ENCODE measurements at places on chromosomes 5 and 9. TPM values are rescaled to one million over a fixed set of nuclear protein-coding genes. Genes with fewer than 3 reads are reported as not detected.
A peak's percentile ranks its signal among the peaks of the same experiment; 100 is the strongest.

DNA sequence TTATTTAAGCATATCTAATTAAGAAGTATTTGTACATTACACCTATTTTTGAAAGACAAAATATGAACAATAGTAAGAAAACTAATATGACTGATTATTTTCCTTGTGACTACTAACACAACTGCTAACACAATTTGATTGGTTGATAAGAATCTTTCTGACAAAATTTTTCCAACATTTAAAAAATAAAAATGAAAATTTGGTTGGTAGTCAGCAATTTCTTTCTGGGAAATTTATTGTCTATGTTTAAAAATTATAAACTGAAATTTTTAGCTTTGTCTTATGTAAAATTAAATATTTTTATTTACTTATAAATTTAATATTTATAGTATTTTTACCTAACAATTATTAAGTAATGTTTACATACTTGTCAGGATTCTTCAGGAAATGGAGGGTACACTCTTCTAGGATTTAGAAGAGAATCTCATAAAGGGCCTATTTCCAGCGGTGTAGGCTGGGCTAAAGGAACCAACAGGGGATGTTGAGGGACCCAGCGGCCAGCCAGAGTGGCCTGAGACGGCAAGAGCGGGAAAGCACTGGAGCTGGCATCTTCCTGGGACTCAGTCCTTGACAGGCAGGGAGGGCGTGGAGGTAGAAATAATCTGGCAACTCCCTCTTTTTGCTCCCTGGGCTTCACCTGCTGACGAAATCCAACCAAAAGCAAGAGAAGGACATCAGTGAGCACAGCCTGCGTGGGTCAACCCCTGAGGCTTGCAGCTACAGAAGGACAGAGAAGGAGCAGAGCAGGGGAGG, 14.7 kb upstream of the FAM120A start:
- DNase-seq: no peak

WWC1 gene
- 1.1 TPM for total RNA-seq

GRCh38 chr9:87950296-87950695, 24.0 kb downstream of the CDK20 start:
- DNase-seq: no peak

- no peak for DNase-seq
Measured at GRCh38 chr5:151925340-151925739, 689 bp upstream of the GLRA1 start.

GRCh38 chr5:158212917-158213316, 354.0 kb upstream of the CLINT1 start:
- no peak for DNase-seq

DNA sequence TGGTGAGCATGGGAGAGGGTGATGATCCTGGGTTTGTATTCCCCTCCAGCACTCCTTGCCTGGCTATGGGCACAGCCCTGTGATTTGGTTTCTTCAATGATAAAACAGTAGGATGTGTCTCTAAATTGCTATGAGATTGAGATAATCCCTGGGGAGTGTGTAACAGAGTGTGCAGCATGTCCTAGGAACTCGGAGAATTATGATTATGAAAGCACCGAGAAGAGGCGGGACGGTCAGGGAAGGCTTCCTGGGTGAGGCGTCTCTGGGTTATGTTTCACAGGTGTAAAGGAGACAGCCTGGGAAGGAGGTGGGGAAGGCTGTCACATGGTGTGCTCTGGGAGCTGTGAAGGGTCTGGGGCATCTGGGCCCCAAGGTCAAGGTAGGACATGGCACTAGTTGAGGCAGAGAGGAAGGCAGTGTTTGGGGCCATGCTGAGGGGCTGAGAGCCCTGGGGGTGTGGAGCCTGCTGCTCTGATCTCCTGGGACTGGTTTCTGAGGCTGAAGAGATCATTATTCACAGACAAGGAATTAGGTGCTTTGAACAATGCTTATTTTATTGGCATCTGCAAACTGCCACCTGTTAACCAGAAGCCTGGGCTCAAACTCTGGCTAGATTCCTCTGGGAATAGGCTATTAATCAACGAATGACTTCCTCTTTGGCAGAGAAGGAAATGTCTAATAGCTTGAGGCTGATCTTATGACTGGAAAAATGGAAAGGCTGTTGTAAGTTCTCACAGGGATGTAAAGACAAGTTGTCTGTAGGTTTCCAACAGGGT, 73.8 kb upstream of the IL12B start:
- DNase-seq: no peak

ISL1 gene
- total RNA-seq: 0.67 TPM

C1QTNF2 gene
- not detected for total RNA-seq

DNA sequence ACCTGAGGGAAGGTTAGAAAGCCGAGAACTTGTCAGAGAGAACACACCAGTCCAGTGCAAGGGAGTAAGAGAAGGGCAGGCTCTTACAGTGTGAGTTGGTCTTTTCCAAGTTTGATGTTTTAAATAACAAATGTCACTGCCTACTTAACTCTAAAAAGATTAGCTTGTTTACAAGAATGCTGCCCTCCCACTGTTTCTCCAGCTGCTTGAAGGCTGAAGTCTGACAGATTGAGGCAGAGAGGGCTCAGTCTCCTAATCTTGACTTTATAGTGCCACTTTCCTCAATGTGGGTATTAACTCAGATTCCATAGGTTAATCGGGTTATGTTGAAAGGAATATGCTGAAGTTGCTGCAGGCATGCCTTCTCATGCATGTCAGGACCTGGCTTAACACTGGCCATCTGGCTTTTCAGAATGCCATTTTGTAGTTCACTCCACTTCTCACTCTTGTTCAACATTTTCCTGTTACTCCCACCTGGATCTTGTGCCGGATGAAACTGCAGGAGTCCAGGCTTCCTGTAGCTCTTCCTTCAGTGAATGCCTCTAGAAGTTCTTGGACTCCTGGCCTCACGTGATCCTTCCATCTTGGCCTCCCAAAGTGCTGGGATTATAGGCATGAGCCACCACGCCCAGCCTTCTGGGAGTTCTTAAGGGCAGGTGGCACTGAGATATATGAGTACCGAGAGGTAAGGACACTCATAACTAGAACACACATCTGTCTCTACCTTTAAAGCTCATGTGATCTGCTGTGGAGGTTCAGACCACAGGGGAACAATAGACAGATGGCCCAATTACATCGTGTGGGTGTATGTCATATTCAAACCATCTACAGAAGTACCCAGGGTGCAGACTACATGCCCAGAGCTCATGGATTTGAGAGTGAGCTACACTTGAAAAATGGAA, 249.7 kb downstream of the ARHGAP26 start:
- no peak for DNase-seq

DNA sequence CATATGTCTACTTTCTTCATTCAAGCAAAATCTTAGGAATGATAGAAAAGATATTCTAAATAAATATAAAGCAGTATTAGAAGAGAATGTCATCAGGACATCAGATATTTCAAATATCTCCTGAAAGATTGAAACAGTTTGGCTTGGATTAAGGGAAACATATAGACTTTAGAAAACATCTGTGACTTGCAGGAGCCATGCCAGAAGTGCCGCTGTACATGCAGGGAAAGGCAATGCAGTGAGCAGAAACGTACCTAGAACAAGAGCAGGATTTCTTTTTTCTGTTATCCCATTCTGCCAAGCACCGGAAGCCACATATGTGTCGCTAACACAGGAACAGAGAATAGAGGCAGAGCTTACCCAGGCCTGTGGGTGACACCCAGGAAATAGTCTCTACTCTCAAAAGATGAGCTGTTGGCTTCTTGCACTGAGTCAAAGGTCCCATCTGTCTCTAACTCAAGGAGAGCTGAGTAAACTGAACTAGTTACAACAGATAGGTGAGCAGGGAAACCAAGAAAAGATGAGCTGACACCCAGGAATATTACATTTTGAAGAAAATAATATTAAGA, 5.8 kb downstream of the ADAMTS19 start:
- DNase-seq: no peak

DNA sequence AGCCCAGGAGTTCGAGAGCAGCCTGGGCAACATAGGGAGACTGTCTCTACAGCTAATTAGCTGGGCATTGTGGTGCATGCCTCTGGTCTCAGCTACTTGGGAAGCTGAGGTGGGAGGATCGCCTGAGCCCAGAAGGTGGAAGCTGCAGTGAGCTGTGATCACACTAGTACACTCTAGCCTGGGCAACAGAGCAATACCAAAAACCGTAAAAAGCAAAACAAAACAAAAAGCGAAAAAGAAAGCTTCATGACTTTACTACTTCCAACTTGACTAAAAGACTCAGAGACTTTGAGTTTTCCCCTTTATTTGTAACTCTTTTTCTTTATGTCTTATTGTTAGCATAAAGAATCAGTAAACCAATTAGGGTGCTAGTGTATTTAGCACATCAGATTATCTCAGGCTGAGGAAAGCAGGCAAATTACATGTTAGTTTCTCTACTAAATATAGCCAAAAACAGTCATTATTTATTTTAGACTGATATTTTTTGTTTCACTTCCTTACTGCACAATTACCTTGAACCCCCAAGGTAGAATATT, 5.4 kb downstream of the RAD17 start:
- DNase-seq: no peak

- no peak for DNase-seq
Measured at GRCh38 chr9:103399535-103399934, 404.4 kb downstream of the CYLC2 start.

GRCh38 chr5:172593721-172594235, 47.3 kb upstream of the NEURL1B start:
- DNase-seq: no peak

DNA sequence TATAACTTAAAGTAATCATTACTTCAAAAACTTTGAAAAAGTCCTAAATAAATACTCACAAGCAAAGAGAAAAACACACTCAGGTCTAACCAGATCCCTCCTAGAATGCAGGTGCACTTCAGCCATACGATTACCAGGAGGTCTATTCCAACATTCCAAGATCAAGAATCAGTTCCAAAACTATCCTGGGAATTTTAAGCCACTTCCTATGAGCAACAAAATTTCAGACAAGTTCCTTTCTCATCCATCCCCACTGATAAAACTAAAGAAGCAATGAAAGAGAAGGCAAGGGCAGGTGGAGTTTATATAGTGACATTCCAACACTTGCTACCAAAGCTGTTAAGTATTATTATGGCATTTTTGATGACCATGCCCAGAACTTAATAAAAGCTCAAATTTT, 29.6 kb downstream of the MLLT3 start:
- DNase-seq: no peak

ATOX1 gene
- total RNA-seq: 106 TPM

GRCh38 chr5:134507452-134507851, 18.0 kb upstream of the JADE2 start:
- no peak for DNase-seq

DNA sequence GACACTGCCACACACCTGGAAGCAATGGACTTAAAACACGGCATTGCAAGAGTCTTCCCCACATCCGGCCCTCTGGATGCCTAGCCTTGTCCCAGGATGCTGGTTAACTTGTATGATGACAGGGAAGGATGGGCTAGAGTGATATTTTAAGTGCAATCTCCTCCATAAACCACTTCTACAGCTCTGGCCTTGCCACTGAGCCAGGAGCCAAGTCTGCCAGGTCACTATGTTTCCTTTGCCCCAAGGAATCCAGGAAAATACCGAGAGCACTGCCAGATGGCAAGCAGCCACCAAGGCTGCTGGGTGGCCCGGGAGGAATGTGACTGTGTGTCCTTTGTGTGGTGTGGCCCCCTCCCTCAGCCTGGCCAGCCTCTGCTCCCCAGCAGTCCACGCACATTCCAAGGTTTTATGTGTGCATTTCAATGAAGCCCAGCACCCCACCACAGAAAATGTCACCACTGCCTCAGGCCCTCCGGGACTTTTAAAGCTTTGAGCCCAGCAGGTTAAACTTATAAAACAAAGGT, 106.0 kb downstream of the FRMD3 start:
- DNase-seq: no peak

- no peak for DNase-seq
Measured at GRCh38 chr5:62547945-62548630, 30.5 kb upstream of the LRRC70 start.

DNA sequence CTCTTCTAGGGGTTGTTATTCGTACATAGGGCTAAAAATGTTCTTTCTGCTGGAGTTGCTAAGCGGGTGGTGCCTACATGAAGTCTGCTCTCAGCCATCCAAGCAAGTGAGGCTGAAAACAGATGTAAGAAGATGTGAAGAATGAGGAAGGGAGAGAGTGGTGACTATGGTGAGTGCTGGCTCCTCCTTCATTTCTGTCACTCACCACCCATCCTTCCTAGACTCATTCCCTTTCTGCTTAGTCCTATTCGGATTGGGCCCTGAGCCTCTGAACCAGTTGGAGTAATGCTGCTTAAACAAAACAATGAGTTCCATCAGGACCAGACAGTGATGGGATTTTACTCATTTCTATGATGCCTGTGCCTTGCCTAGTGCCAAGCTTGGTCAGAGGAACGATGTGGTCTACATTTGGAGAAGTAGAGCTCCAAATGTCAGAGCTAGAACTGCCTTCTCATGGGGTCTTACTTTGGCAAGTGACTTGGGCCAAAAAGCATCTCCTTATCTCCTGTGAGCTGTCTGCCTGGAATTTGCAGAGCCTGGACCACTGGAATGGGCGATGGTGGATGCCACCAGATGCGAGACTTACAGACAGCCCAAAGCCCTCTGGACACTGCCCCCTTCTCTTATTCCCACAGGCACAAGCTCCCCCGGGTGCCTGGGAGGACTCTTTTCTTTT, 192.9 kb downstream of the FBXL7 start:
- no peak for DNase-seq

PCDHGB7 gene
- 45.2 TPM for total RNA-seq

GRCh38 chr5:175748650-175749049, 90.8 kb downstream of the HRH2 start:
- DNase-seq: no peak

CDC23 gene
- 40.8 TPM for total RNA-seq

SLC4A9 gene
- 0.23 TPM for total RNA-seq

SLC36A3 gene
- total RNA-seq: not detected

DNA sequence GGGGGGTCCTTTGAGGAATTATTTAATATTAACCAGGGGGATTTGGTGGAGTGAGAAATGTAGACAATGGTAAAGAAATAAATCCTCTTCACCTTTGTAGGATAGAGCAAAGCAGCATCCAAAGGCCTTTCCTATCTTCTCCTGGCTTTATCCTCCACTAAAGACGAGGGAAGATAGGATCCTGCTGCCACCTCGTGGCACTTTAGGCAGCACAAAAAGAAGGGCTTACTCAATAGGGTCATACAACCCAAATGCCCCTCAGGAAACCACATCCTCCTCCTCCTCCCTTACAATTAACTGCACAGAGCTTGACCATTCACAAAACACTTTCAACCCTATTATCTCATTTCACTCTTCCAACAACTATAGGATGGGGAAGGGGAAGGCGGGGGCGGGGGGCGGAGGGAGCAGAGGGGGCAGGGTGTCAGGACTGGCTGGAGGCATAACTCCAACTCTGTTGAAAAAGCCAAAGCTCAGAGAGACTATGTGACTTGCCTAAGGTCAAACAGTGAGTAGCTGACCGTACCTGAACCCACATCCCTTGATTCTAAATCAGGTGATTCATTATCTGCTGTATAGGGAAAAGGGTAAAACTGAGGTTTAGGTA, 45.4 kb upstream of the MYOT start:
- DNase-seq: peak; percentile 53

GRCh38 chr5:17730421-17730820, 96.2 kb downstream of the TAF11L14 start:
- no peak for DNase-seq

REEP2 gene
- total RNA-seq: 72.8 TPM

TAS2R1 gene
- not detected for total RNA-seq

- no peak for DNase-seq
Measured at GRCh38 chr5:53430618-53431252, 49.7 kb upstream of the FST start.

- no peak for DNase-seq
Measured at GRCh38 chr5:177487975-177488374, 9.4 kb downstream of the PDLIM7 start.

MSMP gene
- total RNA-seq: 2.8 TPM
